Activated T-helper 1 cell treated with anti-CD3 and anti-CD28 coated beads, Interleukin-12 subunit alpha, Interleukin-12 subunit beta, Interleukin-2, Interleukin-4 antibody, amounts not matched to agents 30 ng/mL and 10 ng/mL and 1 ng/mL, durations not matched to agents 14 hours and 24 hours and 36 hours (primary cell): ENCODE measurements at places on chromosomes 1 and 21.

DNA sequence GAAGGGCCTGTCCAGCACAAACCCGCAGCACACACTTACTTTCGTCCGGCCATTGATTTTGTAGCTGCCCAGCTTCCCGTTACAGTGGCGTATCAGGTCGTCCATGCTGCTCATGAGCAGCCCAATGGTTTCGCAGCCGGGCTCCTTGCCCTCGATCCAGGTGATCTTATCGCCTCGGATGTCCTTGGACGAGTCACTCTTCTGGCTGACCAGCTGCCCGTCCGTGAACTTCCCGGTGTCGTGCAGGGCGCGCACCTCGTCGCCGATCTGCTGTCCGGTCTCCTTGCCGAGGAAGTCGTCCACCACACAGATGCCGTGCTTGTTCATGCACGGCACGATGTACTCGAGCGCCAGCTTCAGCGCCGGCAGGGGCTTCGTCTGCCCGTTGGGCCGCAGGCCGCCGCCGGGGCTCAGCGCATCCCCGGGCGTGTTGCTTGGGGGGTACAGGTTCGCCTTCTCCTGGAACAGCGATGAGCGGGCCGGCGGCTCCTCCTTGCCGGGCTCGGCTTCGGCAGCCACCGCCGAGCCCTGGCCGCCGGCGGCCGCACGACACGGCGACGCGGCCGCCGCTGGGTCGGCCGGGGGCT lies 1.0 kb downstream of the EGLN1 start:
- peaks cover 14% of the 10 kb centered on the region for H3K27me3 ChIP-seq
- peaks cover 22% of the 10 kb centered on the region for H3K36me3 ChIP-seq
- H3K4me3 ChIP-seq, result peak overlapping the region; percentile 93
- peak overlapping the region; percentile 82 for H3K27ac ChIP-seq
- DNase-seq, result peak; percentile 25

GRCh38 chr1:174413632-174414031 lies 34.1 kb upstream of the GPR52 start:
- H3K27me3 ChIP-seq, result peaks cover 4% of the 10 kb centered on the region
- no peaks in the 10 kb centered on the region for H3K36me3 ChIP-seq
- no peak overlapping the region for H3K4me3 ChIP-seq
- no peak for DNase-seq
- H3K27ac ChIP-seq, result no peak overlapping the region
- H3K4me1 ChIP-seq, result peaks cover 4% of the 10 kb centered on the region

DNA sequence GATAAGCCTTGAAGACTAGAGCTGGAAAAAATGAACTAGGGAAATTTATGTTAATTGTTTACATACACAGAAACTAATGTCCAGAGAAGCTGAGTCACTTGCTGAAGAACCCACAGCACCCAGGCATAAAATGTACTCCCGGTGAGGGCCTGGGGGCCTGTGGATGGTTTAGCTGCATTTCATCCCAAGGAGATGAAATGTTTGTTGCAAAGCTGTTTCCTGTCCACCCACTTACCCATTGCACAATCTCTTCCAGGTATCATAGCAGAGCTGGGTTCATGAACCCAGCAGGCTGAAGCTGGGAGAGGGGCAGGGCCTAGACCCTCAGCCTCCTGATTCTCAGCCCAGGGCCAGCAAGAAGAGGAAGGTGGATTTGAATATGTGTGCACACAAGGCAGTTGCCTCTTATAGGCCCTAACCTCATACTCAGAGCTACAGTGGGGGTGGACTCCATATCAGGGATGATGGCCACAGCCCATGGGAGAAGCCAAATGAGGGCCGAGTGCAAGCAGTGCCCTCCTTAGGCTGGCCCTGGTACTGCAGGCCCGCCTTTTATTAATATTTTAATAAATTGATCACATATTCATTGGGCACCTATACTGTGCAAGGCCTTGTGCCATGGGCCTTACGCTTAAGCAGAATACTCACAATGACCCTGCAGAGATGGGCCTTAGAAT lies 110.8 kb downstream of the LACTBL1 start:
- no peaks in the 10 kb centered on the region for H3K4me1 ChIP-seq
- H3K27me3 ChIP-seq, result peaks cover 3% of the 10 kb centered on the region
- no peak for DNase-seq
- H3K36me3 ChIP-seq, result no peaks in the 10 kb centered on the region

GRCh38 chr21:44380876-44381275 lies 27.5 kb downstream of the TRPM2 start:
- H3K4me3 ChIP-seq, result no peak overlapping the region
- peaks cover 6% of the 10 kb centered on the region for H3K4me1 ChIP-seq
- no peaks in the 10 kb centered on the region for H3K27me3 ChIP-seq
- DNase-seq, result no peak

DNA sequence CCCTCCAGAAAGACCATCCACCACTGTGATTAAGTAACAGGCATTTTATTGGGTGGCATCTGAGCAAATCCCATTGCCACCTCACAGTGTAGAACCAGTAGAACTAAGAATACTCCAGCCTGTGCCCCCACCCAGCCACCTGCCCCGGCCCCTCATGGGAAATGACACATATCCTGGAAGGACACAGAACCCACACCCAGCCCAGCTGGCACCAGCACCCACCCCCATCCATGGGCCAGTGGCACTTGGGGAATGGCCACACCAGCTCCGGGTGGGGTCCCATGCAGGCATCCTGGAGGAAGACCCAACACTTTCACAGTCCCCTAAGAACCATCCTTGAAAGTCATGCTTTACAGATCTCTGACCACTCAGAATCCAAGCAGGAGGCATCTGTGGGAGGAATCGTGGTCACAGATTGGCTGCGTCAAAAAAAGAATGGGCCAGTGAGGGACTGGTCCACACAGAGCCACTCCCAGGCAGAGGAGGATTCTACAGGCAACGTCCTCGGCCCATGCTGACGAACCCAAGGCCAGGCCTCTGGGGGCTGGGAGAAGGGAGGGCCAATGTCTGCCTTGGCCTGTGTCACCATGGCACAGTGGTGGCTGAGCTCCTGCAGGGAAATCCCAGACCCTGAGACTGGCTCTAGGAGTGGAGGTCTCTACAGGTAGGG lies 12.1 kb upstream of the TAS1R2 start:
- peaks cover 1% of the 10 kb centered on the region for H3K27me3 ChIP-seq
- H3K27ac ChIP-seq, result no peak overlapping the region
- DNase-seq, result no peak
- H3K4me3 ChIP-seq, result no peak overlapping the region

DNA sequence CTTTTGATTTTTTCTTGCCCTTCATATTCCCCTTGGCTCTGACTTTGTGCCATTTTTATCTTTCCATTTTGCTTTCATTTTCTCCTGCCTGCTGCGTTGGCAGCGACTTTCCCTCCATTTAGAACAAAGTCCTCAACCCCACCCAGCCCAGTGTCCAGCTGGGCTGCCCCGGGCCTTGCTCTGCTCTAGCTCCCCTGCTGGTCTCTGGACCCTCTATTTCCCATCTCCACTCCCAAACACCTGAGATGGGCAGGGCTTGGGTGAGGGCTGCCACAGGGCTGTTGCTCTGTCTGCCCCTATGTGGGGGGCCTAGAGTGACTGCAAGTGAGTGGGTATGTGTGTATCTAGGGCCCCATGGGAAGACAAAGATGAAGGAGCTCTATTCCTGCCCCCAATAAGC lies 7.3 kb upstream of the ADAM15 start:
- no peak overlapping the region for H3K4me3 ChIP-seq
- H3K36me3 ChIP-seq, result no peaks in the 10 kb centered on the region
- peaks cover 10% of the 10 kb centered on the region for H3K27me3 ChIP-seq
- H3K4me1 ChIP-seq, result peaks cover 15% of the 10 kb centered on the region
- no peak overlapping the region for H3K27ac ChIP-seq

- peaks cover 7% of the 10 kb centered on the region for H3K4me1 ChIP-seq
- no peak for DNase-seq
- H3K27me3 ChIP-seq, result no peaks in the 10 kb centered on the region
- H3K36me3 ChIP-seq, result no peaks in the 10 kb centered on the region
Measured at GRCh38 chr1:182441719-182442118, 8.2 kb upstream of the RGSL1 start.

DNA sequence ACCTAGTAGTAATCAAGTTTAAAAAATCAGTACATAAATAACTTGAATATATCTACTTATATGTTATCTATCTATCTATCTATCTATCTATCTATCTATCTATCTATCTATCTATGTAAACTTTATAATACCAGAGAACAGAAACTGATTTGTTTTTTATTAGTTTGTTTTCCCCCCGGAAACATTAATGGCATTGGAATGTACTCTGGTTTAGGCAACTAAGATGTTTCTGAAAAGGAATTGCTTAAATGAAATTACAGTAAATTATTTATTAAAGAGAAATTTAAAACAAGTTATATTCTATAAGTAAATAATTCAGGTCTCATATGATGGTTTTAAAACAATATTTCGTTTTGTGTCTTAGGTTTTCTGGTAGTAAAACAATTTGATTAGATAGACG lies 681.0 kb upstream of the ADAMTS5 start:
- H3K4me1 ChIP-seq, result no peaks in the 10 kb centered on the region
- H3K4me3 ChIP-seq, result no peak overlapping the region
- no peak overlapping the region for H3K27ac ChIP-seq
- H3K36me3 ChIP-seq, result no peaks in the 10 kb centered on the region

GRCh38 chr1:231334079-231334666 lies 3.5 kb downstream of the EXOC8 start:
- DNase-seq, result no peak
- H3K27ac ChIP-seq, result no peak overlapping the region
- peaks cover 3% of the 10 kb centered on the region for H3K27me3 ChIP-seq

DNA sequence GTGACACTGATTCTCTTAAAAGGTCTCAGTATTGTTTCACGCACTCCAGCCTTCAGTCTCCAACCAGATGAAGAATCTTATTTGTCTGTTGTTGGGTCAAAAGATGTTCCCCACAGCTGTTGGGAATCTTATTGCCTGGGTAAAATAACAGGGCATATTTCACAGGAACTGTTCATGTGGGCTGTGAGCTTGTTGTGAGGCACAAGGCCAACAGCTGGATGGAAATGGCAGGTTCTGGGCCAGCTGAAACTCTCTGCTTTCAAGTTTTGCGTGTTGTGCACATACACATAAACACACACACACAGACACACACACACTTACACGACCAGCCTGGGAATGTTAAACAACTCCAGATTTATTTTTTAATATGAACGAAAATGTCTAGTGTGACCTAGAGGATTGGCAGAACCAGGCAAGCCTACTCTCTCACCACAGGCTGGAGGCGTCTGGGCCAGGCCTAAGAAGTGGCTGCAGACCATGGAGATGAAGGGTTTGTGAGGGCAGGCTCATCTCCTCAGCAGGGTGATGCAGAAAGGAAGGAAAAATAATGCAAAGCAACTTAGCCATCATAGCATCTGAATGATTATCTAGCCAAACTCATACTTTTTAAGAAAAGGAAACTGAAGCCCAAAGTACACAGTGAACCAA lies 357.0 kb downstream of the TTLL7 start:
- no peak for DNase-seq
- H3K36me3 ChIP-seq, result no peaks in the 10 kb centered on the region
- H3K4me3 ChIP-seq, result no peak overlapping the region
- no peak overlapping the region for H3K27ac ChIP-seq
- no peaks in the 10 kb centered on the region for H3K27me3 ChIP-seq

DNA sequence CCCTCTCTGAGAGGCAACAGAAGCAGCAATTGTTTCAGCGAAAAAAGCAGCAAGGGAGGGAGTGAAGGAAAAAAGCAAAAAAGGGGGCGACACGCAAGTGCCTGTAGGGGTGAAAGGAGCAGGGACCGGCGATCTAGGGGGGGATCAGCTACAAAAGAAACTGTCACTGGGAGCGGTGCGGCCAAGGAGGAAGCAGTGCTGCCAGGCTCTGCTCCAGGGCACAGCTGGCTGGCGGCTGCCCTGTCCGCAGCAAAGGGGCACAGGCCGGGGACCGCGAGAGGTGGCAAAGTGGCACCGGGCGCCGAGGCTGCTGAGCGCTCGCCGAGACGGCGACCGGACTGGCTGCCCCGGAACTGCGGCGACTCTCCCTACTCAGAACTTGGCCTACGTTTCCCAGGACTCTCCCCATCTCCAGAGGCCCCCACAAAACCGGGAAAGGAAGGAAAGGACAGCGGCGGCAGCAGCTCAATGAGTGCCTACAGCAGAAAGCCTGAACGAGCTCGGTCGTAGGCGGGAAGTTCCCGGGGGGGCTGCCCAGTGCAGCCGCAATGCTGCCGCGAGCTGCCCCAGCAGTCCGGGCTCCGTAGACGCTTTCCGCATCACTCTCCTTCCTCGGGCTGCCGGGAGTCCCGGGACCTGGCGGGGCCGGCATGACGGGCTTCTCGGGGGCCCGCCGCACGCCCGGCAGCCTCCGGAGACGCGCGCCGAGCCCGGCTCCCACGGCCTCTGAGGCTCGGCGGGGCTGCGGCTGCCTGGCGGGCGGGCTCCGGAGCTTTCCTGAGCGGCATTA lies 1.0 kb upstream of the CDKN2C start:
- peaks cover 17% of the 10 kb centered on the region for H3K36me3 ChIP-seq
- peaks cover 45% of the 10 kb centered on the region for H3K4me1 ChIP-seq
- peak overlapping the region; percentile 99 for H3K4me3 ChIP-seq
- H3K27ac ChIP-seq, result peak overlapping the region; percentile 98

GRCh38 chr1:179599623-179600249 lies 8.1 kb downstream of the TDRD5 start:
- peaks cover 4% of the 10 kb centered on the region for H3K27me3 ChIP-seq
- H3K4me3 ChIP-seq, result no peak overlapping the region
- no peak overlapping the region for H3K27ac ChIP-seq
- no peak for DNase-seq

GRCh38 chr1:162676750-162677149 lies 44.5 kb downstream of the DDR2 start:
- H3K4me1 ChIP-seq, result no peaks in the 10 kb centered on the region
- no peaks in the 10 kb centered on the region for H3K36me3 ChIP-seq
- H3K4me3 ChIP-seq, result no peak overlapping the region
- peaks cover 5% of the 10 kb centered on the region for H3K27me3 ChIP-seq
- no peak overlapping the region for H3K27ac ChIP-seq

GRCh38 chr1:16367968-16368890 lies 1.2 kb downstream of the SZRD1 start:
- no peak for DNase-seq
- peak overlapping the region; percentile 99 for H3K27ac ChIP-seq
- H3K36me3 ChIP-seq, result peaks cover 17% of the 10 kb centered on the region
- H3K4me3 ChIP-seq, result peak overlapping the region; percentile 96
- H3K27me3 ChIP-seq, result peaks cover under 1% of the 10 kb centered on the region

GRCh38 chr1:226287587-226287986 lies 21.4 kb downstream of the LIN9 start:
- H3K36me3 ChIP-seq, result peaks cover 13% of the 10 kb centered on the region
- no peak overlapping the region for H3K4me3 ChIP-seq
- no peaks in the 10 kb centered on the region for H3K27me3 ChIP-seq
- DNase-seq, result no peak
- H3K27ac ChIP-seq, result no peak overlapping the region
- H3K4me1 ChIP-seq, result no peaks in the 10 kb centered on the region

- H3K27ac ChIP-seq, result no peak overlapping the region
- no peak for DNase-seq
- peaks cover 2% of the 10 kb centered on the region for H3K27me3 ChIP-seq
Measured at GRCh38 chr1:215192306-215192705, 109.8 kb downstream of the KCNK2 start.

GRCh38 chr1:153880962-153881361 lies 41.8 kb downstream of the GATAD2B start:
- no peaks in the 10 kb centered on the region for H3K36me3 ChIP-seq
- no peaks in the 10 kb centered on the region for H3K27me3 ChIP-seq
- no peak overlapping the region for H3K27ac ChIP-seq
- H3K4me3 ChIP-seq, result no peak overlapping the region

- no peaks in the 10 kb centered on the region for H3K4me1 ChIP-seq
- no peak overlapping the region for H3K27ac ChIP-seq
- no peaks in the 10 kb centered on the region for H3K27me3 ChIP-seq
Measured at GRCh38 chr1:62131093-62131725, 63.4 kb upstream of the L1TD1 start.

- no peaks in the 10 kb centered on the region for H3K36me3 ChIP-seq
- no peaks in the 10 kb centered on the region for H3K4me1 ChIP-seq
- no peak overlapping the region for H3K4me3 ChIP-seq
- peaks cover 30% of the 10 kb centered on the region for H3K27me3 ChIP-seq
- no peak for DNase-seq
- H3K27ac ChIP-seq, result no peak overlapping the region
Measured at GRCh38 chr1:101438359-101438758, 201.5 kb downstream of the S1PR1 start.
